BJ (cell line): ENCODE measurements at places on chromosomes 4 and X. TPM values are rescaled to one million over a fixed set of nuclear protein-coding genes. Genes with fewer than 3 reads are reported as not detected.

The TKTL1 gene
- polyA plus RNA-seq: not detected in 2 replicates

The ERAS gene
- not detected in 2 replicates for polyA plus RNA-seq

The GPM6B gene
- polyA plus RNA-seq: 0.45 and 1.1 TPM in 2 replicates

The MSANTD1 gene
- 0.06 and 0.10 TPM in 2 replicates for polyA plus RNA-seq

The DOK7 gene
- not detected in 2 replicates for polyA plus RNA-seq

The UGT2B15 gene
- not detected in 2 replicates for polyA plus RNA-seq

The PTPN13 gene
- polyA plus RNA-seq: 19.4 and 38.4 TPM in 2 replicates

The WNK3 gene
- polyA plus RNA-seq: 0.06 and 0.12 TPM in 2 replicates

The ODAM gene
- not detected in 2 replicates for polyA plus RNA-seq

The XAGE1B gene
- polyA plus RNA-seq: not detected in 2 replicates

DNA sequence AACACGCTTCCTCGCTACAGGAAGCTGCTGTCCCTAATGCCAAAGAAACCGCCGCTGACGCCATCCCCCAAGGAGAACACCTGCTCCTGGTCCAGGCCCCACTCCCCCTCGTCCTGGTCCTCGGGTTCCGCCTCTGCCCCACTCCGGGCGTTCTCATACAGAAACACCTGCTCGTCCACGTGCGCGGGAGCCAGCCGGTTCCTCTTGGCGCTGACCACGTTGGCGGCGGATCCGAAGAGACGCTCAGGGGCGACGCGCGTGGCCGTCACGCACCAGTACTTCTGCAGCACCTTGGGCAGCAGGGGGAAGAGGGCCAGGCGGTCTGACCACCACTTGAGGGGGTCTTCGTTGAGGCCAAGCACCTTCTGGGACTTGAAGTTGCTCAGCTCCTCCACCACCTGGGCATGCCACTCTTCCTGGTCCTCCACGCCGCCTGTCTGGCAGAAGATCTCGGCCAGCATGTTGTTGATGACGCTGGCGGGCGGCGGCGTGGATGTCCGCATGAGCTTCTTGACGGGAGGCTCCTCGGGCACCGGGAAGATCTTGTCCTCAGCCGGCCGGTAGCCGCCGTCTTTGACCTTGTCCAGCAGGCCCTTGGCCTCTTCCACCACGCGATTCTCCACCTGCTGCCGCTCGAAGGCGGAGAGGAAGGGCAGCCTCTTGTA is 12.0 kb downstream of the DHRSX start:
- DNase-seq: no peak

DNA sequence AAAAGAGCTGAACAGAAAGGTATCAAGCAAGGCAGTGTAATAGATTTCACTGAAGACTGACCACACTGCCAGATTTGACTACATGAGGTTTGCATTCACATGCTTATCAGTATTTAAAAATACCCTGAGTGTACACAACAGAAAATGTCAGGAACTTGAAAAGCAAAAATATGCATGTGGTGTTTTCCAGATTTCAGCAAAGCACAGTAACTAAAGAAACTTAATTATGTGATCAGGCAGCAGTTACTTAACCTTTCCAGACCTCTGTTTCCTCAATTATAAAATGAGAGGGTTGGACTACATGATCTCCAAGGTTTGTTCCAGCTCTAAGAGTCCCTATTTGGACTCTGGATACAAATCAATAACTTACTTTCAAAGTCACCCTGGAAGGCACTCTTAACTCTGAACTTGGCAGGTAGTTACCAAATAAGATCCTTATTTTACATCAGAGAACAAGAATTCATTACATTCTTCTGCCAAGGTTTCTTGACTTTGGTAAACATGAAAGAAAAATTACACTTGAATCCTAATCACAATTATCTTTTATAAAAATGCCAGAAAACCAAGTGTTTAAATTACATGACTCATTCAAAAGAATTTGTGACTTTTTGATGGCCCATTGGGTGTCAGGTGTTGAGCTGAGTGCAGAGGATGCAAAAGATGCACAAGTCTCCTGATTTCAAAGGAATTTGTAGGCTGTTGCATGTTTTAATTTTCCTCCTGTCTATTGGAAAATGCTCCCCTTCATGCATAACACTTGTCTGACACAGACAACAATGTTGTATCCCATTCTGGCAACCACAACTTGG is 241.6 kb downstream of the MGST2 start:
- no peak for DNase-seq

DNA sequence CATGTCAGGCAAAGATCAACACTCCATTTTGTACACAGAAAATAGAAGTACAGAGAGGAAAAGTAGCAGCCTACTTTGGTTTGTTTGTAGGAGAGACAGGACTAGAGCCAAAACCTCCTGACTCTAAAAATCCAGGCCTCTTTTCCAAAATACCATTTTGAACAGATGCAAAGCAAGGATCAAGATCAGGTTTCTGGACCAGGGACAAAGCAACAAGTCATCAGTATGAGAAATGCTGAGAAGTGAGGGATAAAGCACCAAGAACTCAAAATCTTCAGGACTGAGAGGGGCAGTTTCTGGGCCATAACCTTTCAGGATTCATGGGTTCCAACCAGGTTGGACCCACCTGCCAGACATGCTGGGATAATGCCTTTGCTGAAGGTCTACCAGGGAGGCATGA is 36.6 kb upstream of the MBTPS2 start:
- DNase-seq: no peak

- no peak for DNase-seq
Measured at GRCh38 chr4:38538517-38538916, 125.5 kb upstream of the KLF3 start.

DNA sequence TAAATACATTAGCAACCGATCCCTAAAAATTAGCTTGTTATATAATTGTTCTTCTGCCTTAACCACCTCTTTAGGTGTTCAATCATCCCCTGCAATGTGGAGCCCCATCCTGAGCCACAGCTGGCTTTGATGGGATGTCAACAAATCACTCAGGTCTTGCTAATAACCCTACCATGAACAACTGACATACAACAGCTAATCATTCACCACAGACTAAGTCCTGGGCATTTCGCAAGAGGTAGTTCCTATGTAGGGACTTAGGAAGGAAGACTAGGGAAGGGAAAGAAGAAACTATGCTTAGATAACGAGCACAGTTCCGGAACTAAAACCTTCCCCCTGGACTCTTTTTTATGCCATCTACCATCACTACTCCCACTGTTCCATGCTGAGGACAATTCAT is 63.6 kb upstream of the PTCHD1 start:
- DNase-seq: no peak

GRCh38 chr4:78612398-78613178 is 61.0 kb downstream of the ANXA3 start:
- DNase-seq: no peak

GRCh38 chr4:123497340-123497739 is 100.7 kb downstream of the SPRY1 start:
- no peak for DNase-seq

- no peak for DNase-seq
Measured at GRCh38 chrX:17433965-17434364, 59.0 kb downstream of the NHS start.

DNA sequence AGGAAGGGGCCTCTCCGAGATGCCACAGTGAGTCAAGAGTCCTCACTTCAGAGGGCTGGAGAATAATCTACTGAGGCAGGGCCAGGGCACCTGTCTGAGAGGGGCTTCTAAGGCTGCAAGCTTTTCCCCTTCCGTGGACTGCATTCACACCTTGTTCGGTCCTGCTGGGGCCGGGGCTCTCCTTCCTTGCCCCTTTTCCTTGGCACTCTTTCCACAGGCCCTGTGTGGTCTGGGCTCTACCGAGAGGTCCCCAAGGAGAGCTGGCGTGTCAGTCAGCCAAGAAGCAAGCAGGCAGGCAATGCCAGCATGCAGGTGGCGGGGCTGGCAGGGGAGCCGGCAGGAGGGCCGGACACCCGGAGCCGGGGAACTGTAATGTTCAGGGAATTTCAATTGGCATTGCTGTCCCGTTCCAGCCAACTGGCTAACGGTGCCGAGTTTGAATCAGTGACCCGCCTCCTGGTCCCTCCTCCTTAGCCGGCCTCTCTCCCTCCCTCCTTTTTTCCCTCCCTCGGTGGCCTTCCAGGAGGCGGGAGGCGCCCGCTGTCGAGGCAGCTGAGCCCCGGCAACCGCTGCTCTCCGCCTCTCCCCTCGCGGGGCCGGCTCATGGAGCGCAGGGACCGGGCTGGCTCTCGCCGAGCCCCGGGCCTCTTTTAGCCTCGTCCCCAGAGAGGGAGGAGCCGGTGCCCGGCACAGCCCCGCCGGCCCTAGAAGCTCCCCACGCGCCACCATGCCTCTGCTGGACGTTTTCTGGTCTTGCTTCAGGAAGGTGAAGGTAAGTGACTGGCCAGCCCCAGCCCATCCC is at the start of gene STARD8:
STARD8 (plus strand) TSS at position 511 of the 802 bp plus-strand sequence; CDS start at position 728, 217 bp downstream.
- no peak for DNase-seq

GRCh38 chr4:41189666-41190065 is 24.7 kb downstream of the APBB2 start:
- no peak for DNase-seq

- DNase-seq: no peak
Measured at GRCh38 chr4:68995292-68995691, 43.7 kb upstream of the UGT2A3 start.

- no peak for DNase-seq
Measured at GRCh38 chr4:19429684-19430083, 822.0 kb upstream of the SLIT2 start.

DNA sequence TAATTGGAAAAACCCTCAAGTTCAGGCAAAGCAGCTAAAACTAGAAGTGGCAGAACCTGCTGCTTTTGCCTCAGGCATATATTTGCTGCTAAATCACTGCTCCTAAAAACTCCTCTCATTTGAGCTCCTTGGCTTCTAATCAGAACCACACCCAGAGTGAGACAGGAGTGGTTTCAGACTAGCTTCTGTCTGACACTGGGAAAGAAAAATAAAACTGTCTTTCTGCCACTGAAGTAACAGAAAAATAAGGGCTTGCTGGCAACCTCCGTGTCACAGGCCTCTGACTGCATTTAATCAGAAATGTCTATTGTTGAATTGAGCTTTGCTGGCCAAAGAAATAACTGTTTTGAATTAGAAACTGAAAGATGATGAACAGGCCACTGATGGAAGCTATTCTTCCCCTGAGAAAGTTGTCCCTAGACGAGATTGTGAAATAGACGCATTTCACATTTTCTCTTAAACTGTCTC is 52.1 kb upstream of the RAP2C start:
- no peak for DNase-seq
